ENCODE measurements at places on chromosomes 11 and 22.
A peak's percentile ranks its signal among the peaks of the same experiment; 100 is the strongest.

DNA sequence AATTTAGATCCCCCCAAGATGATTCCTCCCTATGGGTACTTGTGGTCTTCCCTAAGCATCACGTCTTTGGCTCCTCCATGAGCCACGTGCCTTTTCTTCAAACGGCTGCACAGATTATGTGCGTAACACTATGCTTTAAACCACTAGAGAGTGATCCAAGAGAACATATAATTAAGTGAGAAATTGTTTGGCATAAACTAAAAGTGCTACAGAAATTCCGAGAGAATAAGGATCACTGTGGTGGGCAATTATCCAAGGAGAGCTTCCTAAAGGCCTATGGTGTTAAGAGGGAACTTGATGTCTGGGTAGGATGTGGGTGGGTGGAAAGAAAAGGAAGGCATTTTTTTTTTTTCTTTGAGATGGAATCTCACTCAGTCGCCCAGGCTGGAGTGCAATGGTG lies 110.9 kb downstream of the MAML2 start:
- no peak for DNase-seq

- DNase-seq, result no peak
Measured at GRCh38 chr11:109016724-109017123, 351.9 kb downstream of the DDX10 start.

- DNase-seq, result no peak
Measured at GRCh38 chr11:34188181-34188580, 82.8 kb downstream of the NAT10 start.

- DNase-seq, result no peak
Measured at GRCh38 chr22:29352778-29353177, 35.6 kb downstream of the AP1B1 start.

DNA sequence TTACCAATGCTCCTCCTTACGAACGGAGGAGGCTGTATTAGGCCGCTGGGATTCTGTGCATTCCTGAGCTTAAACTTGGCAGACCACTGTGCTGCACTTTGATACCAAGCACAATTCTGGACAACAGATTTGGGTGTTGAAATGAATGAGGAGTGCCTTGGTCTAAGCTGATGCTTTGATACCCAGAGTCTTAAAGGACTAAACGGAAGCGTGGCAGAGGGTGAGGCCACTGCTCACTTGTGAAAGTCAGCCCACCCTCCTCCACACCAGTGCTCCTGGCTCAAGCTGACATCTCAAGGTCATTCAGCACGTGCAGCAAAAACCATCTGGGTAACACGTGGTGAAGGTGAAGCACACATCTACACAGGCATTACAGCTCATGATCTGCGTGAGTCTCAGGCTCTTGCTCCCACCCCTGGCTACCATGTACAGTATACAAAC lies 85.9 kb downstream of the MICAL3 start:
- DNase-seq, result no peak

GRCh38 chr11:48034926-48035871 lies 54.8 kb downstream of the PTPRJ start:
- no peak for DNase-seq

GRCh38 chr22:35375031-35375430 lies 5.9 kb upstream of the HMOX1 start:
- DNase-seq, result no peak

- DNase-seq, result no peak
Measured at GRCh38 chr11:19160847-19161246, 40.9 kb downstream of the CSRP3 start.

DNA sequence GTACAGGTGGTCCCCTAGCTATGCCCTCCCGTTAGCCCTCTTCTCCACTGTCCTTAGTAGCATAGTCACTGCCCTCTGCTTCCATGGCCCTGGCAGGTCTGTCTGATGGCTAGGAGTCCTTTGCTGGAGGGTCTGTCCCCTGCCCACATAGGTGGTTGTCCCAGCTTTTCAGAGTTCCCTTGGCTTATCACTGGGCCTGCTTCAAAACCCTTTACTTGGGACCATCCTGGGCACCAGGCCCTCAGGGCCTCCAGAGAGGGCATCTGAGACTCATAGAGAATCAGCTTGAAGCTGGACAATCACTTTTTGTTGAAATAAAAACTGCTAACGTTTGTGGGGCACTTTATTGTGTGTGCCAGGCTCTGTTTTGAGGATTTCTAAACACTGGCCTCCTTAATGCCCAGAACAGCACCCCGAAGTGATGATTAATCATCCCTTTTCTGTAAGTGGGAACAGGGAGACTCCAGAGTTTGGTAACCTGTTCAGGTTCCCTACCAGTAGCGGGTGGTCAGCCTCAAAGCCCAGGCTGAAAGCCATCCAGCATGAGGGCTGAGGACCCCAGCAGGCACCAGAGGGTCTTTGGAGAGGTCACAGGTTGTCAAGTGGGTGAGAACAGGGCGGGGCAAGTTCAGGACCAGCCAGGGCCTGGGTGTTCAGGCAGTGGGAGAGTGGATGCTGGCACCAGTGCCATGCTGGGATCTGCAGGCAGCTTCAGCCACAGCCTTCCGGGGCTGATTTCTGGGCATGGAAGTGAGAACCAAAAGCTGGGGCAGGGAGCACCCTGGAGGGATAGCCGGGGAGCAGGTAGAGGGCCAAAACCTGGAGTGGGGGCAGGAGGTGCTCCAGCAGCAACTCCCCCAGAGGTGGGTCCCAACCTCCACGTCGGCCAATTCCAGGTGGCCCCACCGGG lies 495 bp upstream of the KCNK4 start:
- DNase-seq, result no peak

- no peak for DNase-seq
Measured at GRCh38 chr22:35425546-35425945, 25.6 kb downstream of the MCM5 start.

- no peak for DNase-seq
Measured at GRCh38 chr11:9367551-9367950, 16.9 kb upstream of the IPO7 start.

GRCh38 chr22:30948930-30949342 lies 19.6 kb downstream of the MORC2 start:
- no peak for DNase-seq

- no peak for DNase-seq
Measured at GRCh38 chr11:11243590-11244469, 109.2 kb downstream of the CSNK2A3 start.

GRCh38 chr11:35260342-35260985 lies 121.5 kb downstream of the CD44 start:
- DNase-seq, result no peak

DNA sequence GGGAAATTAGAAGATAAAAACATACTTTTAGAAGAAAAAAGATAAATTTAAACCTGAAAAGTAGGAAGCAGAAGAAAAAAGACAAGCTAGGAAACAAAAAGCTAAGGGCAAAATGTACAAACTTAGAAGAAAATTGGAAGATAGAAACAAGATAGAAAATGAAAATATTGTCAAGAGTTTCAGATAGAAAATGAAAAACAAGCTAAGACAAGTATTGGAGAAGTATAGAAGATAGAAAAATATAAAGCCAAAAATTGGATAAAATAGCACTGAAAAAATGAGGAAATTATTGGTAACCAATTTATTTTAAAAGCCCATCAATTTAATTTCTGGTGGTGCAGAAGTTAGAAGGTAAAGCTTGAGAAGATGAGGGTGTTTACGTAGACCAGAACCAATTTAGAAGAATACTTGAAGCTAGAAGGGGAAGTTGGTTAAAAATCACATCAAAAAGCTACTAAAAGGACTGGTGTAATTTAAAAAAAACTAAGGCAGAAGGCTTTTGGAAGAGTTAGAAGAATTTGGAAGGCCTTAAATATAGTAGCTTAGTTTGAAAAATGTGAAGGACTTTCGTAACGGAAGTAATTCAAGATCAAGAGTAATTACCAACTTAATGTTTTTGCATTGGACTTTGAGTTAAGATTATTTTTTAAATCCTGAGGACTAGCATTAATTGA lies 1.0 kb downstream of the MALAT1 start:
- DNase-seq, result no peak

- no peak for DNase-seq
Measured at GRCh38 chr22:41619979-41620588, 759 bp downstream of the DESI1 start.

DNA sequence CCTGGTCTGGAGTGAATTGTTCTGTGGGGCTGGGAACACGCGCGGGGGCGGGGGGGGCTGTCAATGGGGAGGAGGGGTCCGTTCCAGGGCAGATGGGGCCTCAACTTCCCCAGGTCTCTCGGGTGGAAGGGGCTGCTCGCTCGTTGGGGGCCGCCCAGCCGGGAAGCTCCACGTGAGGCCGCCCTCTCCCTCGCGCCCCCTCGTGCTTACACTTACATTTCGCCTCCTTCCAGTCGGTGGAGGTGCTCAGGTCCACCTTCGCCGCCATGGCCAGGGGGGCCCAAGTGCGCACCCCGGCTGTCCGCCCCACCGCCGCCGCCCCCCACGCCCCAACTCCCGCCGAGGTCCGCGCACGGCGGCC lies 452 bp downstream of the MACROD1 start:
- peak; percentile 31 for DNase-seq

DNA sequence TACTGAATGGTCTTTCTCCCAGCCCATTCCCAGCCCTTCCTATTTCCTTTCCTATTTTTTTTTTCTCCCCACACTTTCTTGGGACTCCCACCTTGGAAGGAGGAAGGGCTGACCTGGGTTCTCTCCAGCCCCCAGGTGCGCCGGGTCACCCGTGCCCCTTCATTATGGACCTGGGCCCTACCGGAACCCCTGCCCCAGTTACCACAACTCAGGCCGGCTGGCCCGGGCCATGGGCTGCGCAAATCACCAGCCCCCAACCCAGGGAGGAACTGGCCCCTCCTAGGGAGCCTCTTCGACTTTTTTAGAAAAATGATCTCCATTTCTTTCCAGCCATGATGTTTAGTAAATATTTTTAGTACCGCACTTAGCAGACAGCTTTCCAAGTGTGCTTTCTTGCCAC lies 62.2 kb downstream of the MORC2 start:
- no peak for DNase-seq

DNA sequence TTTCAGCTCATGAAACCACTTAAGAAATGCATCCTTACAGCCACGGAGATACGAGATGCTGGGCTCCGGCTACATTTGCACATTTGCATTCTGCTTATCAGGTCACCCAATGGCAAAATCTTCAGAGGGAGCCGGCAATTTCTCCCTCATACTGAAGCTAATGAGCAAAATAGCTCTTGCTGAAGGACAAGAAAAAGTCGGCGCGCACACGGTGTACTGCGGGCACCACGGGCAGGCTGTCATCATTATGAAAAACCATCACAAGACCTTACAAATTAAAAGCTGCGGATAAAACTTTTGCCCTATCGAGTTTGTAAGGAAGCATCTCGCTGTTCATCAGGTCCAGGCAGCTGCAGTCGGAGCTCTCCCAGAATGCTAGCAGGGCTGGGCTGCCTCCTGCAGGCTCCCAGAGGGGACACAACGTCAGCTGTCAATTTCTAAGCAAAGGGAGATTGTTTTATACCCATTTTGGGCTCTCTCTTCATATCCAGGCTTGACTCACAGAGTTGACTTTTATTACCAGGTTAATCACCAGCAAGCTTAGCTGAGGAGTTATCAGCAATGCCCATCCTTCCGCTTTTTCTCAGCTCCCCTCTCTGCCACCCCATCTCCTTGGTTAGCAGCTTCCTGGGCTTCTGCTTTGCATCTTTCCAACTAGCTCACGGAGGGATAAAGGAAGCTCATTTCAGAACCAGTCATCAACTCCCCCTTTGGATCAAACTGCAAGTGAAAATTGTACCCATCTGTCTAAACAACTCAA lies 375.1 kb downstream of the OPCML start:
- DNase-seq, result no peak

- DNase-seq, result no peak
Measured at GRCh38 chr22:24424001-24424900, 3.1 kb upstream of the ADORA2A start.

DNA sequence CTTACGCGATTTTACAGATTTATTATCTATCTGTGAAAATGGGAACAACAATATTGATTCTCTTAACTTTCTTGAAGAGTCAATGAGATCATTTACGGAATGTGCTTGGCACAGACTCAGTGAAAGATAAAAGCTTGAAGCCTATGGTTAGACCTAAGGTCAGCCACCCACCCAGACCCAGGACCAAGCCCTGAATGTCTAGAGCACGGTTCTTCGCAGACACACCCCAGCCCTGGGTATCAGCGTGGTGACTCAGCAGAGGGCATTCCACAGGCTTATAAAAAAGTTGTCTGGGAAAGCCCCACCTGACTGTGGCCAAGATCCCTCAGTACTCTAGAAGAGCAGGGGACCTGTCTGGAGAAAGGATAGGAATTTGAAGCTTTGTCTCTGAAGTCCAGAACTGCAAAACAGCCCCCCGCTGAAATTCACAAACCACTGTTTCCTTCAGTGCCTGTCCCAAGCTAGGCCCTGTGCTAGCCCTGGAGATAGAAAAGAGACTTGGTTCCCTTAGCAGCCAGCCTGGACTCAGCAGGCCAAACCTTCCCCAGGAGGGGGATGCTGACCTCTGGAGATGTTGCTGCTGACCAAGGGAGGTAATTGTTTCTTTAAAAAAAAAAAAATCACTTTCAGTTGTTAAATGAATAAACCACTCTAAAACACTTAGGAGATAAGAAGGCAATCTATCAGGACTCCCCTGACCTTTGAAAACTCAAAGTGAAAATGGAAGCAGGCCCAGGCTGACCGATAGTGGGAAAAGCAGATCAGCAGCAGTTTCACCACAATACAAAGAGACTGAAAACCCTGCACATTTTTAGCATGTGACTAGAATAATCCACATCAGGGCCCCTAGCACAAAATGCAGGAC lies 114.0 kb downstream of the ABTB2 start:
- DNase-seq, result peak; percentile 47

DNA sequence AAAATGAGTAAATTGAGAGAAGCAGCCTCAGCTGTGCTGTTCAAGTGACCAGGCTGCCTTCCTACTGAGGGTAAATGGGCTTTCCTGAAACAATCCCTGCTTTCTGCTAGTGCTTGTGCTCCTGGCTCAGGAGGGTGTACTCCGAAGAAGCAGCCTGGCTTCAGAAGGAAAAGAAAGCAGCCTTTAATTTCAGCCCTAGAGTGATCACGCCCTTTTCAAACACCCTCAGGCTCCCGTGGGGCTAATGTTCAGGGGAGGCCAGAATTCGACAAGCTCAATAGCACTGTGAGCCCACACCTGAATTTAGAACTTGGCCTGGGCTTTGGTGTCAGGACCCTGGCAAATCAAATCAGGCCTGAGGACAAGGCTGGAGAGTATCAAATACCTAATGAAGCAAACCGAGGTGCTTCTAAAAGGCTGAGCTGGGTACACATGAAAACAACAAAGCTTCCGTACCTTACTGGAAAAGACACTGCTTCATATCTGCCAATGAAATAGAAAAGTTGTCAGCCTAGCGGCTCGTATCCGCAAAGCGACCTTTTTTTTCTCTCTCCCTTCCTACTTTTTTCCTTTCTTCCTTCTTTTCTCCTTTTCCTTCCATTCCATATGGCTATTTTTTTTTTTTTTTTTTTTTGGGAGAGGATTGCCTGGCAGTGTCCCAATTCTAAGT lies 387.8 kb downstream of the SOX6 start:
- no peak for DNase-seq

Data from SW 1271 (cell line).